ENCODE measurements at places on chromosomes 6 and 20.

DNA sequence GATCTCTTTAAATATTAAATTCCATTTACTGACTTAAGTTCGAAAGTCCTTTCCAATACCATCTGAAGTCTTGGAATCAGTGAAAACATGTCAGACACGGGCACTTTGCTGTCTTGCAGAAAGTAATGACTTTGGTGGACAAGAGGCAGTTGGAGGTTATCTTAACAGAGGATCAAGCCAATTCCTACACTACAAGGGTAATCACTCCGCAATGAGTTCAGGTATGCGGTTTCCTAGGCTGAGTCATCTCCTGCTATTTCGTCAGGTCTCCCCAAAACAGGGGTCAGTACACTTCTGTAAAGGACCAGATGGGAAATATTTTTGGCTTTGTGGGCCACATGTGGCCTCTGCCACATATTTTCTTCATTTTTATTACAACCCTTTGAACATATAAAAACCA lies 656.6 kb downstream of the KIF16B start:
- DNase-seq = no peak

- DNase-seq = no peak
Observed at GRCh38 chr20:10344953-10345352, 89.1 kb downstream of the MKKS start.

DNA sequence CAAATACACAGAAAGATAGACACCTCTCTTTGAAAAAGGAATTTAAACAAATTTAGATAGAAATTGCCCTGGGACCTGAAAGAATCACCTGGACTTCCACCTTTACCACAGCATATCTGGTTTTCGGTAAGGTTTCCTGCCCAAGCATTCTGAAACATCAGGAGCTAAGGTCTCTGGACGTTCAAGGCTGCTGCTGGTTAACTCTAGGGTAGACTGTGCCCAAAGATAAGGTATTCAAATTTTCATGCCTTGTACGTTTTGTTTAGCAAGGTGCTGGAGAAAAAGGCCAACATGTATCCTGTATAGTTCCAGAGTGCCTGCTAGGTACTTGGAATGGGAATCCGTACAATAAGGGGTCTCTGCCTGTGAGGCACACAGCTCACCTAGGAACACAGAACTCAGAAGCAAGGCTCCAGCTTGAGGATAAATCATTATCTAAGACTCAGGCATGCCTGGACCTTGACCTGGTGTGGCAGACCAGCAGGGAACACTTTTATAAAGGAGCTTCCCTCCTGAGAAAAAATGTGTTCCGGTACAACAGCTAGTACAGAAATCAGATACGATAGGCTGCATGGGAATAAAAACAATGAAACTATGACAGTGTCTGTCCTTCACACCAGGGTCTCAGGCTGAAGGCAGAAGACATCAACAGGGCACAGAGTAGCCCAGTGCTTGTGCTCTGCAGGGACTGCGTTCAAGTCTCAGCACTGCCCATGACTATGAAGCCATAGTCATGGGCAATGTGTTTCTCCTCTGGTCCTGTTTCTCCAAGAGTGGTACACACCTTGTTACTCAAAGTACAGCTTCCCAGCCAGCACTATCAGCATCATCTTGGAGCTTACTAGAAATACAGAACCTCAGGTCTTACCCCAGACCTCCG lies 70.4 kb downstream of the METTL24 start:
- DNase-seq = no peak

- no peak for DNase-seq
Observed at GRCh38 chr20:61487997-61488371, 235.9 kb downstream of the CDH4 start.

Data from effector CD4-positive, alpha-beta T cell (primary cell).